ENCODE measurements at places on chromosomes 4 and X.

DNA sequence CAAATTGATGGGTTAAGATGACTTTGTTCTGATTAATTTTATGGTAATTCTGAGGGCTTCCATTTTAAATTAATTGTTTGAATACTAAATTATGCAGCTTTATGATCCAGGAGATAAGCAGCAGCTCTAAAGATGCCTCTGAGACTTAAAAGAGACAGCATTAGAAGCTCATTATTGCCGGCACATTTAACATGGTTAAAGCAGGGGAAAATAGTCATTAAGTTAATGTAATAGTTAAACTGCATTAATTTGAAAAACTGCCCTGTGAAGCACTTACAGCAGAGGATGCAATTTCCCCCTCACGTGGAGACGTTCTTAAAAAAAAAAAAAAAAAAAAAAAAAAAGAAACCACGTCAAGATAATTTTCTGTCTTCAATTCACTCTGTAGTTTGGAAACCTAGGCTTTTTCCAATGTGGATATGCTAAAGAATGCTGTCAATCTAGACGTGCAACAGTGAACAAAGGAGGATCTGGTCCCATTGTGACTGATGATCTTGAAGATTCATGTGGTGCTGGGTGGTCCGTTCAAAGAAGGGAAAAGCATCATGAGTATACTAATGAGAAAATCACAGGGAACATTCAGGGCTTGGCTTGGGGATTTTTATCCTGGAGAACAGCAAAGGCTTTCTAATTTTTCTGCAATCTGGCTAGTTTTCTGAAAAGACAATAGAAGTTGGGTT is 440.6 kb upstream of the HS3ST1 start:
- no peak for DNase-seq

- DNase-seq = no peak
These were observed 5.0 kb upstream of the PPID start for GRCh38 chr4:158728236-158728635.

DNA sequence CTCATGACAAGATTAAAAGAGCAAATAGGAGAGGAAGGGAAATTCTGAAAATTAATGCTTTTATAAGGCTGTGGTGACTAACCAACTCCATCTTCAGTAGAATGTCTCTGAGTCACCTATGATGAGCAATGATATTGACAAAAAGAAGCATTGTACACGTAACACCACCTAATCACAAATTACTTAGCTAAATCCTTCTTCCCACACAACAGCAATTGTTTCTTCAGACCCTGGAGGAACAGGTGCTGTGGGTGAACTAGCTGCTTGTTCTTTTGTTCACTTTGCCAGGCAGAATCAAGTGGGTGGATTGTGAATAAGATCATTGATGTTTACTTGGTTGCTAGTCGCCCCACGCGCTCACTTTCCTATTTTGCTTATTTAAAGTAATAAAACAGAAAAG is 315.5 kb downstream of the CAMK2D start:
- DNase-seq = peak; percentile 34

GRCh38 chrX:108582151-108582550 is 142.5 kb downstream of the COL4A5 start:
- DNase-seq = no peak

- no peak for DNase-seq
These were observed 6.9 kb downstream of the SH3TC1 start for GRCh38 chr4:8205749-8206611.

- DNase-seq = no peak
These were observed 19.5 kb upstream of the BOD1L1 start for GRCh38 chr4:13647031-13647430.

Data from AG08395 (cell line).